SK-N-DZ (cell line): ENCODE measurements at places on chromosomes 3 and 15.

DNA sequence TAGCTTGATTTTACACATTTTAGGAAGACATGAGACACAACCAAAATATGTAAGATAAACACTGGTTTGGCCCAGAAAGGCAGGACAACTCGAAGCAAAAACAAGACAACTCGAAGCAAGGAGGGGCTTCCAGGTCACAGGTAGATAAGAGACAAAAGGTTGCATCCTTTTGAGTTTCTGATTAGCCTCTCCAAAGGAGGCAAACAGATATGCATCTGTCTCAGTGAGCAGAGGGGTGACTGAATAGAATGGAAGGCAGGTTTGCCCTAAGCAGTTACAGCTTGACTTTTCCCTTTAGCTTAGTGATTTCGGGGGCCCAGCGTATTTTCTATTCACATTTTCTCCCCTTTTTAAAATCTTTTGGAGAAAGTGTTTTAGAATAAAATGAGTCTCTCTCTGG is 74.7 kb downstream of the GLDN start:
- no peak for DNase-seq

DNA sequence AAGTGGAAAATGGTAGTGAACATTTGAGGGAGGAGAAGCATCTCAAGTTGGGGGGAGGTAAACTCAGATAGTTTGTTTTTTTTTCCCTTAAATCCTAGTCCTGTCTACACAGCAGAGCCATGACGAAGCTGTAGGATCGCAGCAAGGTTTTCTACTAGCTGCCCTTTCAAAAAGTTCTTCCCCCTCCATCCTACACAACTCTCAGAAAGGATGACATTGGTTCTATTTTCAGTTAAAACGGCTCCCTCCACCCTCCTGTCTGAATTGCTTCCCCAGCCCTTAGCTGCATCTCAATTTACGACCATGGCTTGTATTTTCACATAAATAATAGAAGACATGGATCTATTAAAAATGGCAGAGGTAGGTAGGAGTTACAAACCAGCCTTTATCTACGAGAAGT is 2.2 kb downstream of the HOMER2 start:
- DNase-seq, result no peak

- peak; percentile 7 for DNase-seq
Measured at GRCh38 chr3:59052803-59053411, 3.1 kb upstream of the CFAP20DC start.

DNA sequence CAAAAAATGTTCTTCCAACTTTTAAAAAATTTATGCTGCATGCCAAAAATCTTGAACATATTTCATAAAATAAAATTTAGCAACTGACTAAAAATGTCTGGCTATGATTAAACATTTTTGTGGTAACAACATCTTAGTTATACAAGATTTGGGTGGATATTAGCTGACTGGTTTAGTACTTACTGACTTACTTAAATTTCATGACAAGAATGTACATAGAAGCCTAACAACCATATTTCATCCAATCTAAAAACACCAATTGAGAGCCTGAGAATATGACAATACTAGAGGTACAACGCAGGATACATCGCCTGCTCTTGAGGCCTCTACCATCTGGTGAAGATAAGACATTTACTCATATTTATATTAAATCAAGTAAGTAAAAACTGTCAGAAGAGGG is 34.6 kb downstream of the GNB4 start:
- no peak for DNase-seq

DNA sequence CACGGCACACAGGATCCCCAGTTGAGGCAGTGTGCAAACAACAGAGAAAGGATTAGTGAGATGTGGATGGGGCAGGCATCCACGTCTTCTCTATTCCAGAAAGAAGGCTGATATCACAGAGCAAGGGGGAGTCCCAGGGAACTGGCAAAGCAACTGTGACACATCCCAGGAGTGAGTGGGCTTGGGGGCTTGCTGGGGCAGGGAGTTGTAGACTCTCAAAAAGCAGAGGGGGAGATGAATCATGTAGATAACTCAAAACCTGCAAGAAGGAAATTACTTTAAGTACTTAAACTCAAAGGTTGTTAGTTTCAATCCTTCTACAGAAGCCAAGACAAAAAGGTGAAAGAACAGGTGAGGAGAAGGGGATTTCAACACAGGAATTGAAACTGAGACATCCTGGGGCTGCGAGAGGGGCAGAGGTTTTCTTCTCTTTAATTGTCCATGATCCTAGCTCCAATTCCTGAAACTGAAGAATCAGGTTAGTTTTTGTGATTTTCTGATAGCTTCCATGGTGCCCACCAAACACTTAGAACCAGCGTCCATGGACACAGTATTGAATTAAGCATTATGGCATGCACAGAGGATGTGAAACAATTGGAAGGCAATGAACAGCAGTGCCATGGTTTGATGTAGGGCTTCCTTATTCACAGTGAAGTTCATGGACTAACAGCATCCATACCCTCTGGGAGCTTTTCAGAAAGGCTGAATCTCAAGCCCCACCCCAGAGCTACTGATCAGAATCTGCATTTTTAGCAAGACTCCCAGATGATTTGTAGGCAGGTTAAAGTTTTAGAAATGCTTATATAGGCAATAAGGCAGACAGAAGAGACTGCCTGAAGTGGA is 52.0 kb downstream of the CCR3 start:
- no peak for DNase-seq

DNA sequence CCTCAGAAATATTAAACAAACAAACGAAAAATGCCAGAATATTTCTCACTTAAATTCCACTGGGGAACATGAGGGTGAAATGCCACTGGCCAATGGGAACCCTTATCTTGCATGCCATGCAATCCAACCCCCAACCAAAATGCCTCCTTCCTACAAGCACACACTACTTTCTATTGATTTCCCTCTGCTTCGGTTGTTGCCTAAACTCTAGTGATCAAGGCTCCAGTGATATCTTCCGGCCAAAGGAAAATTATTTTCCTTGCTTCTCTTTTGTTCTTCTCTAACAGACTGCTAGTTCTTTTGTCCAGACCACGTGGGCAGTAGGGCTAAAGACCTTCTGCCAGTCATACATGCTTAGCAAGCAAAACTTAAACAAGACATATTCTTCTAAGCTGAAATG is 115.7 kb downstream of the TMCC1 start:
- no peak for DNase-seq

DNA sequence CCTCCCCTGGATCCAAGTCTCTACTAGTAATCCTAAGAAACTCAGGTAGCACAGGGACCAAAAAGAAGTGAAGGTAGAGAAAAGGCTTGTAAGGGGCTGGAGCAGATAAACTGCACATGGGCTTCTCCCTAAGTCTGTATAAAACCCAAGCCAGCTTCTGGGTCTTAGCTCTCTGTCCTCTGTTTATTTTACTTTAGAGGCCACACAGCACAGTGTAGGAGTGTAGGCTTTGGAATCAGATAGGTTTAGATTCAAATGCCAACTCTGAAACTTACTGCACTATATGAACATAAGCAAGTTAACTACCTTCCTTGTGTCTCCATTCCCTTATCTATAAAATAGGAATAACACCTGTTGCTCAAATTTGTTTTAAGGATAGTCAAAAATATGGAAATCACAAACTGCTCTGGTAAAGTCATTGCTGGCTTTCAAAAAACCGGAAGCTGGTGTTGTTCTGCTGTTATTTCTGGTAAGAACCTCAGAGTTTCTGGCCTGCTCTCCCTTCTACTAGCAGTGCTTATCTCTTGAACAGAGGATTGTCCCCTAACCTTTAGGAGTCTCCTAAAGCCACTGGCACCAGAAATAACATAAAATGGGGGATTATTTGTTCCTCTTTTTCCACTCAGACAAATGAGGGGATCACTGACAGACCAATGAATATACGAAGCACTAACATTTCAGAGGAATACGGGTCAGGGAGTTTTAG is 33.8 kb downstream of the PIK3R4 start:
- DNase-seq, result no peak

DNA sequence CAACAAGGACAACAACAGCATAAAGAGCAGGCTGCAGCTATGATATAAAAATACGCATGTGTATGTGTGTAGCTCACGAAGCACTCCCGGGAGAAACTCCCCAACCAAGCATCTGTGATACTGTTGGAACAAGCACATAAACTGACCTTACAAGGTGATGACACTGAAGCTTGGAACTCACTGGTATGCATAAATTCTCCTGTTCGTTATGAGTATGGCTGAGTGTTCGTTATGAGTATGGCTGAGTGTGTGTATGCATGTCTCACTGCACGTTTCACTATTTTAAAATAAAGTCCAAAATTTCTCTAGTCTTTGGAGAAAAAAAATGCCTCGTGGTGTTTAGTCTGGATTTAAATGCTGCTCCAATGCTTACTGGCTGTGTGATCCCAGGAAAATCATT is 256.8 kb downstream of the RORA start:
- DNase-seq, result no peak

GRCh38 chr15:80107774-80108173 is 45.0 kb upstream of the FAH start:
- no peak for DNase-seq

DNA sequence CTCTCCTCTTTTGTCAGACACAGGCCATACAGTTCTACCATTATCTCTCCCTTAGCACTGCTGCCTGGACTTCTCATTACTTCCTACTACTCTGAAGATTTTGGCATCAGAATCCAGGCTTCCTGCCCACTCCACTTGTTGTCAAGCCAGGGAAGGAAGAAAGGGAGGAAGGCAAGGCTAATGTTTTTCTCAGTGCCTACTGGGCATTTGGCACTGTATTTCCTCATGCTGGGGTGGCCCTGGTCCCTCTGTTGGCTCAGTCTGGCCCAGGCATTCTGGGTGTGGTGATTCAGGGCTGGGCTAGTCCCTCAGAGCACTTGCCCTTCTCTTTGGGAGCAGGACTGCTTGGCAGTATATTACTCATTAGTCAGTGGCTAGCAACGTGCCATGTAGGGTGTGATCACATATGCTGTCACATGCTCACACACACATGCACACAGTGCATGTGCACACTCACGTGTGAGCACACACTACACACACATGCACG is 52.9 kb downstream of the BSN start:
- no peak for DNase-seq

GRCh38 chr3:174822320-174822719 is 36.8 kb upstream of the NAALADL2 start:
- DNase-seq, result no peak

GRCh38 chr3:72338082-72338941 is 509.9 kb downstream of the SHQ1 start:
- no peak for DNase-seq
